ENCODE measurements at places on chromosomes 2 and 18.
A peak's percentile ranks its signal among the peaks of the same experiment; 100 is the strongest.

GRCh38 chr2:24472416-24472815 lies 18.6 kb upstream of the NCOA1 start:
- no peak for DNase-seq

- DNase-seq: no peak
Measured at GRCh38 chr2:223000872-223001796, 50.9 kb upstream of the KCNE4 start.

GRCh38 chr18:77144046-77144445 lies 11.5 kb upstream of the MBP start:
- no peak for DNase-seq

GRCh38 chr2:195270466-195271039 lies 386.5 kb upstream of the SLC39A10 start:
- no peak for DNase-seq

- DNase-seq: no peak
Measured at GRCh38 chr18:70659036-70659925, 370.4 kb downstream of the SOCS6 start.

DNA sequence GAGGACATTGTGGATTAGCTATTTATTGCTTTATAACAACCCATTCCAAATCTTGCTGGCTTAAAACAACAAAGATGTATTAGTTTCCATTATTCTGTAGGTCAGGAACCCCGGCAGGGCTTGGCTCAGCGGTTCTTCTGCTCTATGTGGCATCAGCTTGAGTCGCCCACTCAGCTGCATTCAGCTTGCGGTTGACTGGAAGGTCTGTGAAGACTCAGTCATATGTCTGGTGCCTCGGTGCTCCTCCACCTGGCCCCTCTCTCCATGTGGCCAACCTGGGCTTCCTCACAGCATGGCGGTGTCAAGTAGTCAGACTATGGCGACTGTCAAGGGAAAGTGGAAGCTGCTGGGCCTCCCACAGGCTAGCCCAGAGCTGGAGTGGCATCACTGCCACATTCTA lies 48.6 kb downstream of the EMILIN2 start:
- peak; percentile 37 for DNase-seq

- no peak for DNase-seq
Measured at GRCh38 chr2:64419596-64420165, 34.3 kb upstream of the LGALSL start.

DNA sequence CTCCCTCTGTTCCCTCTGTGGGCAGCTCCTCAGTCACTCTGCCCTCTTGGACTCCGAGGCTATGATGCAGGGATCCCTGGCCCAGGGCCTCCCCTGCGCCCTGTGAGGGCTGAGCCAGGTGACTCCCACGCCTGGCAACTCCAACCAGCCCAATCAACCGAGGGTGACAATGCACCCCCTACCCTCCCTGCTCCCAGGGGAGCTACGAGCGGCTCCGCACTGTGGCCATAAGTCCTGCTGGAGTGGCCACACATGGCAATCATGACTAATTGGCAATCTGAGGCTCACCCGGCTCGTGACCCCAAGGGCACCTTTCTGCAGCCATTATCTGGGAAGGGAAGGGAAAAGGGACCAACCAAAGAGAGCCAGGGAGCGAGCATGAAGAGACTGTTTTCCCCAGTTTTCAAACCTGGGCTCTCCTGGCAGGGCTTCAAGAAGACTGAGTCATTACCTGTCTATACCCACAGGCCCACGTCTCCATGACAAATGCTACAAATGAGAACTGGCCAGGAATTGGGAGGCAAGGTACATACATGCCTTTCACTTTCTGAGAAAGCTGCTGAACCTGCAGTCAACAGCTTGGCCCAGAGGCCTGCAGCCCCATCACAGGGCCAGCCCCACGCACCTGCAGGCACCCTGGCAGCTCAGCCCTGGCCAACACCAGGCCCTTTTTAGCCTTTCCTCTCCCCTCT lies 45.1 kb downstream of the RPL31 start:
- no peak for DNase-seq

- DNase-seq: no peak
Measured at GRCh38 chr2:65957886-65958285, 477.0 kb upstream of the MEIS1 start.

GRCh38 chr2:112891385-112891831 lies 19.6 kb upstream of the IL37 start:
- DNase-seq: no peak

DNA sequence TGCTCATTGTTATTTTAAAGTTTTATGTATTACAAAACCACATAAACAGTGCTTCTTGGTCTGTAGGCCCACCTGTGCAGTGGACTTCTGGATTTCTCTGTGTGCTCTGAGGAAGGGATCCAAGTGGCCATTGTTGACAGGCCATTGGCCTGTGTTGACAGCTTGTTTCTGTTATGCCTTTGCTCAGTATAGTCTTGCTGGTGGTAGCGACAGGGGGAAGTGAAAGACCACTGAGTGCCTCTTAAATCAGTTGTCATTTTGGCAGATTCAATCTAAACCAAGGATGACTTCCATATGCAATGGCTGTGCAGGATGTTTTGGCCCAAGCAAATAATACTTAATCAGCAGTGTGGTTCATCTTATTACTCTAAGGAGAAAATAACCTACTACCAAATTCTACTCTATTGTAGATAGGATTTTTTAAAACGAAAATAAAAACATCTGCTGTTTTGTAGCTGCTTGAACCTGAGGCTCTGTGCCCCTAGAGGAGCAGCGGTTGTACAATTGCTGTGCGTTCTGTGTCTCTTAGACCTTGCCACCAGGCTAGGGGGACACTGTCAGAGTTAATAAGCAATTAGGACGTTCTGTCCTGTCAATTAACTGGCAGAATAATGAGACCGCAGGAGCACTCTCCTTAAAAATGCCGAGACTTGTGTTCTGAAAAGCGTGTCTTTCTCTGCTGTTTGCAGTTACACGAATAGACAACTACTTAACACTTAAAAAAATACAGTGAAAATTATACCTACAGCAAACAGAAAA lies 108.2 kb downstream of the RHBDD1 start:
- no peak for DNase-seq

All from right forelimb (tissue), 1 donor.